ENCODE measurements at places on chromosomes 13 and 19. TPM values are rescaled to one million over a fixed set of nuclear protein-coding genes. Genes with fewer than 3 reads are reported as not detected.

- no peak for DNase-seq
- no peak overlapping the region for H3K27ac ChIP-seq
- peaks cover 3% of the 10 kb centered on the region for H3K36me3 ChIP-seq
- H3K4me1 ChIP-seq, result peaks cover 20% of the 10 kb centered on the region
- no peaks in the 10 kb centered on the region for H3K27me3 ChIP-seq
Measured at GRCh38 chr19:8441725-8442544, 2.8 kb upstream of the HNRNPM start.

DNA sequence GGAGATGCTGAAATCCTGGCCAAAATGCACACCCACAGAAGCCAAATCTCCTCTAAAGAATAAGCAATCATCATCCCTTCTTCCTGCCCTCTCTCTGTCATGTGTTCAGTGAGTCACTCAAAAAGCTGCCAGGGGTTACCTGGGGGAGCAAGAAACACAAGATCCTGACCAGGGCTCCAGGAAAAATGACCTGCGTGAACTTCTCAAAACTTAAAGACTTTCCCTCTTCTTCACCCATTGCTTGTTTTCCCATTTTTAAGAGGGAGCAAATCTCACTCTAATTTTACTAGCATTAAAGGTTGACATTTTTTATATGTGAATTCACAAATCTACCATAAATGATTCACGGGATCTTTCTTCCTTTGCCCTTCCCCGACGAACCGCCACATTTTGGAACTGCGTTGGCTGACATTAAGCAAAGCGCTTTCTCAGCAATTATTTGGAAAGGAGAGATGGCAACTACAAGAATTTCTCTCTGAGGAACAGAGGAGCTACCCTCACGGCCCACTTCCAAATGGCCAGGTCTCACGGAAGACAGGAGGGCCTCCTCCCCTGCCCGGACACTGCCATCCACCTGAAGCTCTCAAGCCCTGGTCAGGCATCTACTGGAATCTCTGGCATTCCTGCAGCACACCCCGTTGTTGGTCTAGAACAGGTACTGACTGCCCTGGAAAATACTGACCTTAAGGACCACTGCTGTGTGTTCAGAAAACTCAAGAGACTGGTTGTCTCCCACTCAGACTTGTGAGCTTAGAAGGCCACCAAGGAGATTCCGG lies 14.2 kb downstream of the TSHZ3 start:
- H3K4me1 ChIP-seq, result peaks cover 75% of the 10 kb centered on the region
- H3K27me3 ChIP-seq, result no peaks in the 10 kb centered on the region
- no peaks in the 10 kb centered on the region for H3K36me3 ChIP-seq
- DNase-seq, result no peak
- no peak overlapping the region for H3K4me3 ChIP-seq

DNA sequence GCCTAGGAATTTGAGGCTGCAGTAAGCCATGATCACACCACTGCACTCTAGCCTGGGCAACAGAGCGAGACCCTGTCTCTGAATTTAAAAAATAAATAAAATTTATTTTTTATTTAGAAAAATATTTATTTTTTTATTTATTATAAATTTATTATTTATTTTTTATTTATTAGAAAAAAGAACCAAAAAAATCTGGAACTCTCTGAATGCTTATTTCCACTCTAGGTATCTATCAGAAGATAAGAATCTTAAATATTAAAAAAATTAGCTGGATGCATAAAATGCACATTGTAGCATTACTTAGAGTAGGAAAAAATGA lies 82.8 kb downstream of the CDADC1 start:
- DNase-seq, result no peak
- H3K4me3 ChIP-seq, result no peak overlapping the region
- H3K4me1 ChIP-seq, result peaks cover 7% of the 10 kb centered on the region
- H3K36me3 ChIP-seq, result no peaks in the 10 kb centered on the region
- H3K27me3 ChIP-seq, result peaks cover 6% of the 10 kb centered on the region
- no peak overlapping the region for H3K27ac ChIP-seq

DNA sequence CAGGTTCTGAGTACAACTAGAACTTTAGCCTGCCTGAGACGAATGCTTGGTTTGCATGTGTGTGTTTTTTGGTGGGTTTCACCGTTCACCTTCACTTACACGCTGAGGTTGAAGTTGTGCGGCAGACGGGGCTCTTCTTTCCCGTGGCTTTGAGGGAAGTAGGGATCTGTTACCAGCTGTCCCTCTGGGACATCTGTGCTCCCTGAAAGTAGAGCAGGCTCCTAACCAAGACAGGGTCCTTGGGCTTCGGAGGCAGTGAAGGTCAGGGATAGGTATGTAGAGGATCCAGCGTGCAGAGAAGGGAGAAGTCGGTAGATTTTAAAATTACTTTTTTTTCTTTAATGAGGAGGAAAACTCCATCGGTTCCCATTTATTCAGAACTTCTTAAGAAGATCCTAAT lies 48.7 kb downstream of the ZNF536 start:
- no peak overlapping the region for H3K27ac ChIP-seq
- peaks cover 32% of the 10 kb centered on the region for H3K27me3 ChIP-seq
- H3K36me3 ChIP-seq, result no peaks in the 10 kb centered on the region
- DNase-seq, result no peak
- H3K4me1 ChIP-seq, result no peaks in the 10 kb centered on the region

DNA sequence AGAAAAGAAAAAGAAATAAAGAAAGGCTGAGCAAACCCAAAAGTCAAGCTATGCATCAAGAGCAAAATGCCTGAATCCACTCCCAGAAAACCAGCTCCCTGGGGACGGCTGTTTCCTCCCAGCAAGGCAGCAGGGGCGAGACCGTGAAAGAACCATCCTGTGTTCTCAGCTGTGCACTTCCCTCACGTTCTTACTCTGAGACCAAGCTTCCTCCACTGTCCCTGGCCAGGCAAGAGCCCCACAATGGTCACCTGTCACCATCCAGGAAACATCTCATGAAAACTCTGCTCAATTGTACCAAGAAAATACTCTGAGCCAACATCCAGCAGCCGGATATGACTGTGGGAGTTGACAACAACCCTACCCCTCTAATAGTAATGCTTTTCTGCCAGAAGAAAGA lies 22.9 kb downstream of the RAB20 start:
- peaks cover 5% of the 10 kb centered on the region for H3K27me3 ChIP-seq
- no peak overlapping the region for H3K4me3 ChIP-seq
- peaks cover 19% of the 10 kb centered on the region for H3K4me1 ChIP-seq
- no peak overlapping the region for H3K27ac ChIP-seq
- H3K36me3 ChIP-seq, result no peaks in the 10 kb centered on the region

DNA sequence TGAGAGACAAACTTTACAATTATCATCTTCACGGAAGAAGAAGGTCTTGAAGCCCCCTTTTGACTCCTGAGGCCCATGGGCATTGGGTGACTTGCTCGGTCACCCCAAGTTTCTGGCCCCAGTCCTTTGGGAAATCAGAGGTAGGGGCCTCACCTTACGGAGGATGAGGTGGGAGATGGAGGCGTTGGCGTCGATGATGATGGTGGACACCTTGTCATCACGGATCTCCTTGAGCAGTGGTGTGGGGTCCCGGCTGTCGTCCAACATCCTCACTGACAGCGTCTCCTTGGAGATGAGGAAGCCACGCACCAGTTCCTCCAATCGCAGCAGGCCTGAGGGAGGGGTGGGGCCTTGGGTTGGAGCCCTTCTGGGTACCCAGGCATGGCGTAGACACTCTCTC lies 10.8 kb downstream of the GRIK5 start:
- no peaks in the 10 kb centered on the region for H3K27me3 ChIP-seq
- H3K4me1 ChIP-seq, result no peaks in the 10 kb centered on the region
- peaks cover 4% of the 10 kb centered on the region for H3K36me3 ChIP-seq
- no peak for DNase-seq
- H3K27ac ChIP-seq, result no peak overlapping the region

DNA sequence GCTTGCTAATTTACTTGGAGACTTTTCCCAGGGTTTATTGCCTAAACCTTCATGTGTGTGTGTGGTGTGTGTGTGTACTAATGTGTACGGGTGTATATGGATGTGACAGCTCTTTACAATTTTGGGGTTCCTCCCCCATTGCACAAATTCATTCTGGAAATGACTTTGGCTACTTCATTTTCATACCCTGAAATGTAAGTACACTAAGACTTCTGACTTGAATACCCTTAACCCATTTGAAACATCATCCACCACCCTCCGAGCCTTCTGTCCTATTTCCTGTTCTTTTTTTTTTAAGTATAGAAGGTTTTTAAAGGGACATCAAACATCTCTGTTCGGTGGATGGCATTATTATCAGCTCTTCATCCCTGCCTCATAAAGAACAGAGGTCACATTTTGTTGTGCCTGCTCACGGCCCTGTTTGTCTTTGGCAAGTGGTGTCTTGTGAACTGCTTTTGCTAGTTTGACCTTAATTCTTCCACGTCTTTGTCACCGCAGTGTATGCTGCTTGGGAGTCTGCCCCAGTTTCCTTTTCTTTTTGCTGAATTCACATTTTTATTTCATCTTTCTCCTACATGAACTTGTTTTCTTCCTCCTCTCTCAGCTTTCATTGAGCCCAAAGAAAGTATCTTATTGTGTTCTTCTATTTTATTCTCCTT lies 228.3 kb downstream of the FOXO1 start:
- no peak for DNase-seq
- no peaks in the 10 kb centered on the region for H3K36me3 ChIP-seq

DNA sequence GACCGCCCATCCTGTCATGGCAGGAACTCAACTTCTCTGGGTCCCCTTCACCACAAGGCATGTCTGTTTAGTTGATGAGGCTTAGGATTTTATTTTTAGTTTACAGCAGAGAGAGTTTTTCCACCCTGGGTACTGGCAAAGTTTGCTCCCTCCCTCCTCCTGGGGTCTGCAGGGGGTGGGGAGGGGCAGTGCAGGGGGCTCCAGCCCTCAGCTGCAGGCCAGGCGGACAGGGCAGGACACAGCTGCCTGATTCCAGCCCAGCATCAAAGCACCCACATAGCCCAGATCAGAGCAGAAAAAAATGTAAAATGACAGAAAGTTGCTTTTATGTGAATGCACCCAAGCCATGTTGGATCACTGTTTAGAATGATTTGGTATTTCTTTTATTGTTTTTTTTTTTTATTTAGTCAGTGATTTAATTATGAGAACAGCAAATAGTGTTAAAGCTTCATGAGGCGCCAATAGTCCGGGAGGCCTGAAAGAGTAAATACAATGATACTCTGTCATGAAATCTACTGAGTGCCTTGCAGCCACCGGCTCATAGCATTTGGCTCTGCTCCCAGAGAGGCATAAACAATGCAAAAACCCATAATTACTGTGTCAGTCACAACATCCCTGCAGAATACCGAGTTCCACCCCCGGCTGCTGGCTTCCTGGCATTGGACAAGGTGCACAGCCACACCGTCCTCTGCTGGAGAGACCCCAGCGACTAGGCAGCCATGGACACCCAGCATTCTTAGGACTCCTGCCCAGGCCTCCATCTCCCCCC lies 923.5 kb downstream of the UQCRFS1 start:
- DNase-seq, result no peak
- H3K4me1 ChIP-seq, result peaks cover 54% of the 10 kb centered on the region
- H3K27me3 ChIP-seq, result peaks cover 5% of the 10 kb centered on the region
- peak overlapping the region; percentile 20 for H3K4me3 ChIP-seq

Gene ATP4B
- total RNA-seq, result not detected

- no peak overlapping the region for H3K27ac ChIP-seq
- no peaks in the 10 kb centered on the region for H3K27me3 ChIP-seq
- no peak overlapping the region for H3K4me3 ChIP-seq
- H3K36me3 ChIP-seq, result no peaks in the 10 kb centered on the region
Measured at GRCh38 chr13:23086968-23087623, 93.7 kb upstream of the SGCG start.

Gene ZNF865
- total RNA-seq, result 19.9 TPM

- DNase-seq, result no peak
- peaks cover 20% of the 10 kb centered on the region for H3K4me1 ChIP-seq
Measured at GRCh38 chr13:114320065-114320464, 5.8 kb downstream of the CHAMP1 start.

DNA sequence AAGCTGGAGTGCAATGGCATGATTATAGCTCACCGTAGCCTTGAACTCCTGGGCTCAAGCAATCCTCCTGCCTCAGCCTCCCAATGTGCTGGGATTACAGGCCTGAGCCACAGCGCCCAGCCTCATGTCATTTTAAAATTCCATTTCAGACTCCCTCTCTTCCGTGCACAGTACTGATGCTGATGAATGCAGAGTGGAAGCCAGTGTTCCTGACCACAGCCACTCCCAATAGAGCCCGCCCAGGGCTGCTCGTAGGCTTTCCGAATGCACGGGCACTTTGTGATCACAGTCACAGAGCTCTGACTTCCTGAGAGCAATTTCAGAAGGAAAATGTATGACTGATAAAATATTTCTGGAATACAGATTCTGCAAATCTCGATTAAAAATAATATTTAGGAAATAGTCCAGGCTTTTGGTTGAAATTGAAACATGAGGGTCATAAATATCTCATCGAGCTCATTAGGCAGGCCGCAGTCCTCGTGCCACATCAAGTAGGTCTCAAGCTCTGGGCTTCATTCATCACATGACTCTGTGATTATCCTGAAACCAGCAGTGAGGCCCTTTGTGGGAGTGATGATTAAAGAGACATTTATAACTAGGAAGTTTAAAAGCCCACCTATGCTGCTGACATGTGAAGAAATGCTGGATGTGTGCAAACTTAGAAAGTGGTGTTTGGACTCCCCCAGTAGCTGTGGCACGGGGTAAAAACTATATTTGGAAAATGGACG lies 38.9 kb upstream of the AMER2 start:
- DNase-seq, result no peak
- H3K4me3 ChIP-seq, result no peak overlapping the region
- H3K36me3 ChIP-seq, result no peaks in the 10 kb centered on the region
- no peak overlapping the region for H3K27ac ChIP-seq

GRCh38 chr13:111967572-111968201 lies 99.3 kb upstream of the SOX1 start:
- H3K27me3 ChIP-seq, result peaks cover 34% of the 10 kb centered on the region
- H3K27ac ChIP-seq, result no peak overlapping the region
- no peak for DNase-seq

DNA sequence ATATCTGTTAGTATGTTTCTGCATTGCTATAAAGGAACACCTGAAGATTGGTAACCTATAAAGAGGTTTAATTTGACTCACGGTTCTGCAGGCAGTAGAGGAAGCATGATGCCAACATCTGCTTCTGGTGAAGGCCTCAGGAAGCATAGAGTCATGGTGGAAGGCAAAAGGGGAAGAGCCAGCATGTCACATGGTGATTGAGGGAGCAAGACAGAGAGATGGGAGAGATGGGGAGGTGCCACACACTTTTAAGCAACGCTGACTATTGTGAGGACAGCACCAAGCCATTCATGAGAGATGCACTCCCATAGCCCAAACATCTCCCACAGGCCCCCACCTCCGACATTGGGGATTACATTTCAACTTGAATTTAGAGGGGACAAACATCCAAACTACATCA lies 32.8 kb downstream of the COG6 start:
- H3K36me3 ChIP-seq, result peaks cover 2% of the 10 kb centered on the region
- no peak overlapping the region for H3K4me3 ChIP-seq
- no peak overlapping the region for H3K27ac ChIP-seq
- no peak for DNase-seq
- H3K4me1 ChIP-seq, result no peaks in the 10 kb centered on the region

- H3K4me3 ChIP-seq, result no peak overlapping the region
- no peak overlapping the region for H3K27ac ChIP-seq
- peaks cover 2% of the 10 kb centered on the region for H3K36me3 ChIP-seq
- no peak for DNase-seq
- no peaks in the 10 kb centered on the region for H3K27me3 ChIP-seq
- H3K4me1 ChIP-seq, result no peaks in the 10 kb centered on the region
Measured at GRCh38 chr13:81078048-81078447, 737.1 kb upstream of the SPRY2 start.

Measured in progenitor cell of endocrine pancreas (in vitro differentiated cells).